ENCODE measurements at places on chromosomes 1 and 21.

GRCh38 chr1:49416758-49417157 lies 607.0 kb downstream of the AGBL4 start:
- DNase-seq, result no peak

DNA sequence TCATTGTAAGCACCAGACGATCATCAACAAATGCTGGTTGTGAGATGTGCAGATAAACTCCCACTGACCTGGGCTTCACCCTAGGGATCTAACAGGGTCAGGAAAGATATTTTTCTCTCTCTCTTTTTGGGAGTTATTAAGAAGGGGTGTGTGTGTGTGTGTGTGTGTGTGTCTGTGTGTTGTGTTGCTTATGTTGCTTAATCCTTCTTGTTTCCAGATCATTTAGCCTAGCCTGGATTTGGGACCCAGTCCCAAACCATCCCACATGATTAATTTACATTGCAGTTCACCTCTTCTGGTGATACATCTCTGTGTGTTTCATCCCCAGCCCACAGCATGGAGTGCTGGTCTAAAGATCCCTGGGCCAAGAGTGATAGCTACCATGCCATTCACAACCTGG lies 122.8 kb upstream of the IPO9 start:
- DNase-seq, result peak; percentile 44

- no peak for DNase-seq
These were observed 54.3 kb downstream of the CD247 start for GRCh38 chr1:167463875-167464575.

GRCh38 chr1:14377386-14377785 lies 221.1 kb upstream of the KAZN start:
- DNase-seq, result no peak

DNA sequence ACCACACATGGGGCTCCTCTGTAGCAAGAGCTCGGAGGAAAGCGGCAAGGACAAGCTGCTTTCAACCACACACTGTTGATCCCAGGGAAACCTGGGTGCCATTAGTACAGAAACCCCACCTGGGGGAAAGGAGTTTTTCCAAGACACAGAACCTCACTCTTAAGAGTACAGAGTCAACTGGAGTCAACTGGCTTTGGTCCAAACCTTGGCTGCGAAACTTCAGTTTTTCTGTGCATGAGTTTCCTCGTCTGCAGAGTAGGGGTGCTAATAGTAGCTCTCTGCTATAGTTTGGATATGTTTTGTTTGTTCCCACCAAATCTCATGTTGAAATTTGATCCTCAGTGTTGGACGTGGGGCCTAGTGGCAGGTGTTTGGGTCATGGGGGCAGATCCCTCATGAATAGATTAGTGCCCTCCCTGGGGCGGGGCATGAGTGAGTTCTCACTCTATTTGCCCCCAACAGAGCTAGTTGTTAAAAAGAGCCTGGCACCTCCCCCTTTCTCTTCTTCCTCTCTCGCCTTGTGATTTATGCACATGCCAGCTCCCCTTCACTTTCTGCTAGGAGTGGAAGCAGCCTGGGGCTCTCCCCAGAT lies 161.1 kb downstream of the PIGK start:
- DNase-seq, result no peak

DNA sequence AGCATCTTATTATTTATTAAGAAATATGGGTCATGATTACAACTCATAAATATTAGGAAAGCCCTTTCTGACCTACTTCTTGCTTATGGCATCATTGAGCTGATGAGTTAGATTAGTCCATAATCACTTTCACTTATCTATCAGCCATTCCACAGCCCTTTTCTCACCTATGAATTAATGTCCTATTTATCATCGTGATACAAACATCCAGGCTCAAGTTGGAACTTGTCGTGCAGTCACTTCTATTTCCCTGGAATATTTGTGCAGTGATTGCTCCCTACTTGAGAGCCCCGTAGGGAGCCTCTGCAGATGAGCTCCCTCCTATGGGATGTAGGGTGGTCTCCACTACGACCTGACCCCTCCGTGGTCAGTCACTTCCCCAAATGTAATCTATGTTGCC lies 8.1 kb upstream of the F3 start:
- DNase-seq, result no peak
